ENCODE measurements at places on chromosomes 1 and 21.

GRCh38 chr1:222769971-222770620, 33.1 kb downstream of the FAM177B start:
- DNase-seq = no peak

DNA sequence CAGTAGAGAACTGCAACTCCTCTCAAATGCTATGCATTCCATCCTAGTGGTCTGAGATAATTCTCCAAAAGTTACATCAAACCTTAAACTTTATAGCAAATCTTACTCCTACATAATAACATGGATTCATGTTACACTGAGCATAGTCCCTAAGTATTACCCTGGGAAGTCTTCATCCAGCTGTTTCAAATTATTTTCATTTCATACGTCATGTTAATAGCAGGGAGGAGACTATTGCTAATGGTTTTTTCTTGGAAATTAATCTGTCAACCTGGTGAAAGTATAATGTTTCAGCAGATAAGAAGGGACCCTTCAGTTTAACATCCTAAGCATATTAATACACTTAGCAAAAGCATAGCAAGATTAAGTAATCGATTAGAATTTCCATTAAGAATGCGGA, 318.1 kb downstream of the USP25 start:
- DNase-seq = no peak

DNA sequence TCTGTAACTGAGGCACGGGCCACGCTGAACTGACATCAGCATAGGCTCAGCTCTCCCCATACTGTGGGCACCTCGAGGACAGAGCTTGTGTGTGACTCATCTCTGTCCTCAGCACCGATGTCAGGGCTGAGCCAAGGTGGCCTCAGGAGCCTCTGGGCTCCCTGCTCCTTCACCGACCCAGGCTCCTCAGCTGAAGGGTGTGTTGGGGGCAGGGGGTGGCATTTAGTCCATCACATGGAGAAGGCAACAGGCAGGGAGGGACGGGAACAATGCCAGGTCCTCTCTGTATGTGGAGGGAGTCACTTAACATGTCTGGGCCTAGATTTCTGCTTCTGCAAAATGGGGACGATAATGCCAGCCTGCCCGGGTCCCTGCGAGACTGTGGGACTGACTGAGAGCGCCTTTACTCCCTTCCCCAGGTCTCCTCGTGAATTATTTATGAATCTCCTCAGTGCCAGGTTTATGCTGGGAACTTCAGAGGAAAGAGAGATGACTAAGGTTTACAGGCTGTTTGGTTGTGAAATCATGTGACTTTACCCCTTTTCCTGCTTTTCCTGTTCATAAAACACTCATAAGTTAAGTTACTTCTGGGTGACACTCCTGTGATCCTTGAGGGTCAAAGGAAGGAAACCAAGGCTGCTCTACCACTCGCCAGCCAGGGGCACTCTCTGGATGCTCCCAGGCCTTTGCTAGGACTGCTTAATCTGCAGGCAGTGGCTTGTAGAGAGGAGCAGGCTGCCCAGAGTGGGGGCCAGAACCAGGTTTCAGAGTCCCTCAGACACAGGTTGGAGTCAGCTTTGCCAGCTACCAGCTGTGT, 16.2 kb downstream of the TTC39A start:
- DNase-seq = no peak

DNA sequence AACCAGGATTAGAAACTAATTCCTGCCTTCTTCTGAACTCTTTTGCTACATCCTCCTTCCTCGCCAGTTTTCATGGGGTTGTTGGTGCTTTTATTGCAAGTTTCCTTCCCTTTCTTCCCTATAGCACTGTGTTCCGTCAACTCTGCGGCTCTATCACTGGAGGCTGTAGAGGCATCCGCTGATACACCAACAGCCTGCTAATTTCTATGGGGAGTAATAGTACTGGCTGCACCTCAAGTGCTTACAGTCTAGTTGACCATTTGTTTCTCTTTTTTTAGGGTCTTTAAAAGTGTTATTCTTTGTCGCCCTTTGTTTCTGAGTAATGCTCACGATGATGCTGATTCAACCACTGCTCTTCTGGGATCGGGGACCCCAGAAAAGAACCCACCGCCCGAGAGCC, 746 bp downstream of the MIS18A start:
- DNase-seq = no peak

- peak; percentile 50 for DNase-seq
Observed at GRCh38 chr1:20194757-20195461, 8.6 kb upstream of the PLA2G2C start.

- DNase-seq = no peak
Observed at GRCh38 chr1:224507771-224508523, 73.3 kb upstream of the WDR26 start.

DNA sequence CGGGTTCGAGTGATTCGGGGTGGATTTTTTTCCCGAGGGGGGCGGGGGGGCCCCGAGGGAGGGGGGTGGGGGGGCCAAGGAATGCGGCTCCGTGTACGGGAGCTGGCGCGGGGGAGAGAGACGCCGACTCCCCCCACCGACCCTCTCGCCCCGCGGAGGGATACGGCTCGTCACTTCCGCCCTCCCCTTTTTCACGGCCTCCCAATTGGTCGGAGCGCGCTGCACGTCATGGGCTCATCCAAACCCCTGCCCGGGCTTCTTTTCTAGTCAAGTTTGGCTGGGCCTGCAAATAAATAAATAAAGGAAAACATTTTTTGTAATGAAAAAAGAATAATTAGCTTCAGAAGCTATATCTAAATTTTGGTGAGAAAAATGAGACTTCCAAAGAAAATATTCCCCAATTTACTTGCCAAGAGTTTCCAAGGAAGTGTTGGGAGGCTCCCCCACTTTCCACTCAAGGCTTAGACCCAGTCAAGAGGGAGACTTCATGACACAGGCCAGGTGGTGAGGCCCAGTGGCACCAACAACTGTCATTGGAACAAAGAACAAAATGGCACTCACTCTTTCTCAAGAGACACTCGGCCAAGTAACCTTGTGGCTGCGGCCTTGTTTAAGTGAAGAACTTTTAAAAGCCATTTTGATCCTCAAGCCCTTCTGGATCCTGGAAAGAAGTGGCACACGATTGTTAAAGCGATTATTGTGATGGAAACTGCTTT, at the start of gene POGZ:
Gene POGZ (minus strand): TSS at position 164 of the 716 bp plus-strand sequence. CDS start 17,290 bp downstream, outside the sequence.
- DNase-seq = peak; percentile 75
